ENCODE measurements at places on chromosomes 7 and 10.
A peak's percentile ranks its signal among the peaks of the same experiment; 100 is the strongest.

GRCh38 chr10:112827951-112828350 is 122.1 kb upstream of the TCF7L2 start:
- no peak for DNase-seq

- no peak for DNase-seq
Measured at GRCh38 chr10:45160271-45160670, 155.1 kb downstream of the OR13A1 start.

- DNase-seq, result no peak
Measured at GRCh38 chr7:157585113-157585861, 248.5 kb downstream of the DNAJB6 start.

DNA sequence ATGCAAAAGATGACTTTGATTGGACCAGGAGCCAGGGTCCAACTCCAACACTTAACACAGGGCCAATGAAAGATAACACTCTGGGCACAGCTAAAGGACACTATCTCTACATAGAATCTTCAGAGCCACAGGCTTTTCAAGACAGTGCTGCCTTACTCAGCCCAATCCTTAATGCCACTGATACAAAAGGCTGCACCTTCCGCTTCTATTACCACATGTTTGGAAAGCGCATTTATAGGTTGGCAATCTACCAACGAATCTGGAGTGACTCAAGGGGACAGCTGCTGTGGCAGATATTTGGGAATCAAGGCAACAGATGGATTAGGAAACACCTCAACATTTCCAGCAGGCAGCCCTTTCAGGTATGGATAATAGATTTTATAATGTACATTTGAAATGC is 160.7 kb downstream of the MALRD1 start:
- DNase-seq, result no peak

GRCh38 chr10:62083412-62084267 is 182.1 kb downstream of the ARID5B start:
- no peak for DNase-seq

- DNase-seq, result no peak
Measured at GRCh38 chr10:97782455-97783228, 10.8 kb upstream of the SFRP5 start.

DNA sequence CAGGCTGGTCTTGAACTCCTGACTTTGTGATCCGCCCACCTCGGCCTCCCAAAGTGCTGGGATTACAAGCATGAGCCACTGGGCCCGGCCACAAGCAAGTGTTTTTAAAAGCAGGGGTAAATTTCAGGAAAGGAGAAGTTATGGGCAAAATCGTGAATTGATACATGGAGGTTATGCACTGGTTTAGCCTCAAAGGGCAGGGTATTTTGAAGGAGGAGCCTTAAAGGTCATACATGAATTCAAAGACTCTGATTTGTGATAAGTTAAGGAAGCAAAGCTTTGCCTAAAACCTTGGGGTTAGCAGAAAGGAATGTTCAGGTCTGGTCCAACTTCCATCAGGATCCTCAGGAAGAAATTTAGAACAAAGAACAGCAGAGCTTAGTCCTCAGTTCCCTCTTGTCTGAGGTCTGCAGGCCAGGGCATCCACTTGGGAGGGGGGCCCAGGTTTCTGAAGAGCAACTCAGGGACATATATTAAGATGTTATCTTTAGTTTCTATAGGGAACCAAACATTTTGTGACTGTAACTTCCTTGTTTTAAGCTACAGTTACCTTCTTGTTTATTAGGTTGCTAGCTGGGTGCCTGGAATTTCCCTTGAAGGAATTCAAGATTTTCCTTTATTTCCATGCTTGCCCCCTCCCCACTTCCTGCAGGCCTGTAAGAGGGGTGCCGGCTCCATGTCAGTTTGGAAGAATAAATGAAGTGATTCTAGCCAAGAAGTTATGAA is 2.8 kb upstream of the REPIN1 start:
- DNase-seq, result no peak

DNA sequence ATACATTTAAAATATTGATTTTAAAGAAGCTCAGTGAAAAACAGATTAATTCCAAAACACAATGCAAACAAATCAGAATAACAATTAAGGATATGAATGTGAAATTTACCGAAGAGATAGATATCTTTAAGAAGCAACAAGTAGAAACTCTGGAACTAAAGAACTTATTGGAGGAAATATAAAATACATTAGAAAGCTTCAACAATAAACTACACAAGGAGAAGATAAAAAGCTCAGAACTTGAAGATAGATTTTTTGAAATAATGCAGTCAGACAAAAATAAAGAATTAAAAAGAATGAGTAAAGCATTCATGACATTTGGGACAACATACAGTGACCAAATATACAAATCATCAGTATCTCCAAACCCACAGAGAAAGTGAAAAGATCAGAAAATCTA is 43.2 kb downstream of the HIBADH start:
- DNase-seq, result no peak

DNA sequence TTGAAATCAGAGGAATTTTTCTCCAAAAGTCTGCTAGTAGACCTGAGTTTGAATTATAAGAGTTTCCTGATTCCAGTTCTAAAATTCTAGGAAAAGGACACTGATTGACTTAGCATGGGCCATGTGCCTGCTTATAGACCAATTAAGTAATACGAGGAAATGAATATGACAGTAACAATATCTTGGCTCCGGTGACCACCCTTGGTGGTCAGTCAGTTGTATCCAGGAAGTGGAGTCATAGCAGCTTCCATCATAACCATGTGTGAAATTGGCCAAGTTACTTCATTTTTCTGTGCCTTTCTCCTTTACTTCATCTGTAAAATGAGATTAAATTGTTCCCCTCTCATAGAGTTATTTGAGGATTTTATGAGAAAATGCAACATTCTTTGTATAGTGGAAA is 66.9 kb downstream of the MTPAP start:
- no peak for DNase-seq

DNA sequence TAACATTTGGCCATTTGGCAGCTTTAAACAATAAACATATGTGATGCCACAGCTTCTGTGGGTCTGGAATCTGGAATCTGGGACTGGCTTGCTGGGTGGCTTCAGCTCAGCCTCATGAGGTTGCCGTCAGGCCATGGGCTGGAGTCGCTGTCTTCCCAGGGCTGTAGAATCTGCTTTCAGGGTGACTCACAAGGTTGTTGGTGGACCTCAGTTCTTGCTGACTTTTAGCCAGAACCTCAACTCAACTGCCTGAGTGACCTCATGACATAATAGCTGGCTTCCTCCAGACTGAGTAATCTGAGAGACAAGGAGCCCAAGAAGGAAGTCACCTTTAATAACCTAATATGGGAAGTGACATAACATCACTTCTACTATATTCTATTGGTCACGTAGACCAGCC is 44.6 kb upstream of the TSPAN13 start:
- DNase-seq, result peak; percentile 17

Data from psoas muscle (tissue), 8 donors.